ENCODE measurements at places on chromosomes 1 and 21.

DNA sequence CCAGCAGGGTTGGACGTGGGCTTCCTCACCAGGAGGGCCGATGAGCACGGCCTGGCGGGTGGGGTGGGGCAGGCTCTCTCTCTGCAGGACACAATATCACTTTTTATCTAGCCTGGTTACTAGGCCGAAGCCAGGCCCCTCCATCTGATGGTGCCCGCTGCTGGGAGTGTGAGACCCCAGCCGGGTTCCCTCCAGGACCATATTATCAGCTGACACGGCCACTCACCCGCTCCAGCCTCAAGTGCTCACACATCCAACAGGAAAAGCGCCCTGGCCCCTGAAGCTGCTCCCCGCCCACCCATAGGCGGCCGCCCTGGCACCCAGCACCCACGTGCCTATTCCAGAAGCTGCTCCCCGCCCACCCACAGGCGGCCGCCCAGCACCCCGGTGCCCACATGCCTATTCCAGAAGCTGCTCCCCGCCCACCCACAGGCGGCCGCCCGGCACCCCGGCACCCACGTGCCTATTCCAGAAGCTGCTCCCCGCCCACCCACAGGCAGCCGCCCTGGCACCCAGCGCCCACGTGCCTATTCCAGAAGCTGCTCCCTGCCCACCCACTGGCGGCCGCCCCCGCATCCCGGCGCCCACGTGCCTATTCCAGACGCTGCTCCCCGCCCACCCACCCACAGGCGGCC is 5.0 kb downstream of the SLC19A1 start:
- no peak for DNase-seq

- DNase-seq = no peak
Measured at GRCh38 chr1:112322983-112323678, 72.9 kb upstream of the CTTNBP2NL start.

DNA sequence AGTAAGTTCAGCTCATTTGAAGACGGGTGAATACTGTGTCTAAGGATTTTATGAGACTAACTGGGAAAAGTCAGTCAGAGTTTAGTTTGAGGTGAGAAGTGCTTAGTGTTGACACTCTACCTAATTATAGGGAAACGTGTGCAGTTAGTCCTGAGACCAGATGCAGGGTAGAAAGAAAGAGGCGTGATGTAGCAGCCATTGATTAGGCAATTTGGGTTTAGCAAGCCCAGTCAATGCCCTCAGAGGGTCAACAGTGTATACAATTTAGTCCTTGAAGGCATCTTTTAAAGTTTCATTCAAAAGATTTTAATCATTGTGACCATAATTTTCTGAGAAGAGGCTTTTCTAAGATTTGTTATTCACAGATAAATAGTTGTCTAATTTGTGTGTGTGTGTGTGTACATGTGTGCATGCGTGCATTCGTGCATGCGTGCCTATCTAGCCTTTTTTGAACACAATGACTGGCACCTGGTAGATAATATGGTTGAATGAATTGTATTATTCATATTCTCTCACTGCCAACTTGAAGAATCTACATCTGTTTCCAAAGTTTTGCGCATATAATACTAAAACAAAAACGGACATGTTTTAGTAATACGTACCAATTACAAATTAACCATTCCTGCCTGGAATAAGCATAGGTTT is 332.9 kb downstream of the SRGAP2C start:
- no peak for DNase-seq

DNA sequence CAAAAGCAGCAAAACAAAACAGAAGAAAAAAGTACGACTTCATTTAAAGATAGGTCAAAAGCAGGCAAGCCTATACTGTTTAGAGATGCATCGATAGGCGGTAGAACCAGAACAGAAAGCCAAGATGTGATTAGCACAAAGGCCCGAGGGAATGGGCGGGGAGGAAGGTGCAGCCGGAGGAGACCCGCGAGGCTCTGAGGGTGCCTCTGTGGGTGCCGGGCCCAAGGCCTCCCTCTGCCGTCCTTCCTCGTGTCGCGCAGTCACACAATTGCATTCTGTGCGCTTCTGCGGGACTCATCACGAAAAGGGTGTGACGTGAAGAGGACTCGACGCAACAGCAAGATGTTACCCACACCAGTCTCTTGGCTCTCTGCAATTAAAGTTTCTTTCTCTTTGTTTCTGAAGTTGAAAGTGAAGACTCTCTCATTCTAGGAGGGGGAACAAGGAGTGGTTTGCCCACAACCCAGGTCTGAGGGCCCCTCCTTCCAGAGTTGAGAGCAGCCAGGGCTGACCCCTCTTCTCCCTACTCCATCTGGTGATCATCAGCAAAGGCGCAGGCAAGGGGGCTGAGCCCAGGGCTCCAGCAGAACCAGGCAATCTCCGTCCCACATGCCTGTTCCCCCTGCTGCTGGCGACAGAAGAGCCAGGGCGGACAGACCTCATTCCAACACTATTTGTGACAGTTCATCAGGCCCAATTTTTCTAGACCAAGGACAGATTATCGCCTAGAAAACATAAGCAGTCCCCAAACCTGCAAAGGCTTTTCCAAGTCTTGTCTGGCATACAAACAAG is 41.0 kb downstream of the NPHP4 start:
- DNase-seq = no peak

DNA sequence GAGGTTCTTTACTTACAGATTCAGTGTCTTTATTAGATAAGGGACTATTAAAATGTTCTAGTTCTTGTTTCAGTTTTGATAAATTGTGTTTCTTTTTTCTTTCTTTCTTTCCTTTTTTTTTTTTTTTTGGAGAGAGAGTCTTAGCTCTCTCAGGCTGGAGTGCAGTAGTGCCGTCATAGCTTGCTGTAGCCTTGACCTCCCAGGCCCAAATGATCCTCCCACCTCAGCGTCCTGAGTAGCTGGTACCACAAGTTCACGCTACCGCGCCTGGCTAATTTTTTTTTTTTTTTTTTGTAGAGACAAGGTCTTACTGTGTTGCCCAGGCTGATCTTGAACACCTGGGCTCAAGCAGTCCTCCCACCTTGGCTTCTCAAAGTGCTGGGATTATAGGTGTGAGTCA is 76.6 kb downstream of the TMEM200B start:
- DNase-seq = no peak

DNA sequence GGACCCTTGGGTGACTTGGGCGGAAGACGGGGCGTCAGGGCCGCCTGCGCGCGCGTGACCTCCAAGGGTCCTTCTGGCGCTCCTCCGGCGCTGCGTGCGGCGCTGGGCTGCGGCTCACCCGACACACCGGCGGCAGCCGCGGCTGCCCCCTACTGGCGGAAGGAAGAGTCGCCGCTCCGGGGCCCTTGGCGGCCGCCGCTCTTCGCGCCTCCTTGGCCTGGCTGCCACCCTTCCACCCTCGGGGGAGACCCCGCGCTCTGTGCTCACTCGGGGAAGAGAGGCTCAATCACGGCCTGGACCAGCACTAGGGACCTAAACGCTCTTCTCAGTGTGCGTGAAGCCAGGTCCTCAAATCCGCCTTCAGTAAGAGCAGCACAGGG is 89.7 kb downstream of the DMRTA2 start:
- DNase-seq = no peak

GRCh38 chr1:214014730-214015129 is 27.0 kb downstream of the PROX1 start:
- no peak for DNase-seq

GRCh38 chr1:214155987-214156625 is 124.9 kb upstream of the SMYD2 start:
- no peak for DNase-seq

DNA sequence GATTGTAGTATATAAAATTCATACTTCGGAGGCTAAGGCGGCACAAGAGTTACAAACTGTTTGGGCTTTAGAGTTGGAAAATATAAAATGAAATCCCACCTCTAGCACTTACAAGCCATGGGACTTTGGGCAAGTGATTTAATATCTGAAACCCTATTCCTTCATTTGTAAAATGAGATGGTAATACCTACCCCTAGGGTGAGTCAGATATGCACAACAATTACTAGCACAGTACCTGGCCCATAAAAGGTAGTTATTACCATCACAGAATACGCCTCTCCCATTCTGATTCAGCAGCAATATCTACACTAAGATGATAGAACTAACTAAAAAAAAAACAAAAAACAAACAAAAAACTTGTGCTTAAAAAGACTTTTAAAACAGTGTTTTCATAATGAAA is 3.5 kb downstream of the KLHL12 start:
- DNase-seq = no peak

DNA sequence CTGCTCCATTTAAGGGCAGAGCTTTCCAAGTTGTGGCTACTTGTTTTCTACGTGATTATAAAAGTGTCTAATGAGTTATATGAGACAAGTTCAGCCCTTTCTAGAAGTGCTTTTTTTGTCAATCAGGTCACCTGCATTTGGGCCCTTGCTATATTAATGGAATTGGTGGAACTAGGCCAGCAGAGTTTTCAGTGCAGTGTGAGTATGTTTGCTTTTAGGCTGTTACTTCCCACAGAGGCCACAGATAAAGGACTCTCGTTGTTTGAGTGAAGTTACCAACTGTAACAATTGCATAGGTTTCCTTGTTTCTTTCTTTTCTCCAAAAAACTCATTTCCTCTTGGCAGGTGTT is 10.9 kb downstream of the SMAP2 start:
- no peak for DNase-seq

- DNase-seq = no peak
Measured at GRCh38 chr1:115642168-115643072, 650 bp downstream of the VANGL1 start.

GRCh38 chr1:58539553-58539952 is 7.0 kb downstream of the OMA1 start:
- DNase-seq = no peak

GRCh38 chr1:111965781-111966443 is 23.6 kb downstream of the KCND3 start:
- DNase-seq = no peak

- DNase-seq = no peak
Measured at GRCh38 chr1:53586765-53587164, 127.6 kb downstream of the DMRTB1 start.

GRCh38 chr1:10745383-10745782 is 51.1 kb downstream of the CASZ1 start:
- no peak for DNase-seq

DNA sequence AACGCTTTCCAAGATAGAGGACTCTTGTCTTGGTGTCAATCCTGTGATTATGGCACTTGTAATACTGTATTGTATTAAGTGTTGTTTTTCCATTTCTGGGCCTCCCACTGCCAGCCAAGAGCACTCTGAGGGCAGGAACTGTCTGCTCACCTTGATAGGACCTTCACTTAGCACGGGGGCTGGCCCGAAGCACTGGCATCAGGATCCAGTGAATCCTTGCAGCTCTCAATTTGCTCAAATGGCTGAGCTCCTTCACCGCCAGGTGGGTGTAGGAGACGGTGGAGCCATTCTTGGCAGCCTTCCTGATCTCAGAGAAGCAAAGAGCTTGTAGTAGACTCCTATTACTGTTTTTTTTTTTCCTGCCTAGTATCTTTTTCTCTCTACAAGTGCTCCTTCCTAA is 17.7 kb downstream of the MECR start:
- no peak for DNase-seq

DNA sequence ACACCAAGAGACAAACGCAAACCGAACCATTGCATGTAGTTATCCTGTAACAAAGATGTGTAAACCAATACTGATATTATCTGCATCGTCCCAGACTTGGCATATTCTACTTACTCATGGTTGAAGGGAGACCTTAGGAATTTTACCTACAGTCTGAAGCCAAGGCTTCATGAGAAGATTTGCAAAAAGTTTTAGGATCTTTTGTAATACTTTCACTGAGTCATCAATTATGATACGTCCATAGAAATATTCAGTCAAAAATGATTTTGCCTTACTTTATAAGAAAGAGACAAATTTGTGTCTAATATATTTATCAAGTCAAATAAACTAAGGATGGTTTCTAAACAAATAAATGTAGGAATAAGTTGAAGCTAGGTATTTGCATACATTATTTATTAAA is 1176.1 kb upstream of the ADGRL2 start:
- no peak for DNase-seq

DNA sequence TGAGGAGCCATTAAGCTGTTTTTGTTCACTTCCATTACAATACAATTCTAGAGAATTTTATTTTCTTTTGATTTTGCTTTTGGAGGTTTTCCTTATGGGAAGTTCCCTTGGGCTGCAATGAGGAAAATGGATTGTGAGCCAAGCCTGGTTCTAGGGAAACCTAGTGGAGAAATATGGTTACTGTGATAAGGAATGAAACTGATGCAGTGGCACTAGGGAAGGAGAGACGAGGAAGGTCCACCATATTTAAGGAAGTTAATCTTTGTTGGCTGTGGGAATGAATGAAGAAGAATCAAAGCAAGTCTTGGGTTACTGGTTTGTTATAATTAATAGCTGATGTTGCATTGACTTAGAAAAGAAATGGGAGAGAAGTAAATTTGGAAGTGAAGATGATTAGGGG is 28.4 kb downstream of the CHML start:
- DNase-seq = no peak

- DNase-seq = no peak
Measured at GRCh38 chr1:49085079-49085478, 308.4 kb upstream of the BEND5 start.

DNA sequence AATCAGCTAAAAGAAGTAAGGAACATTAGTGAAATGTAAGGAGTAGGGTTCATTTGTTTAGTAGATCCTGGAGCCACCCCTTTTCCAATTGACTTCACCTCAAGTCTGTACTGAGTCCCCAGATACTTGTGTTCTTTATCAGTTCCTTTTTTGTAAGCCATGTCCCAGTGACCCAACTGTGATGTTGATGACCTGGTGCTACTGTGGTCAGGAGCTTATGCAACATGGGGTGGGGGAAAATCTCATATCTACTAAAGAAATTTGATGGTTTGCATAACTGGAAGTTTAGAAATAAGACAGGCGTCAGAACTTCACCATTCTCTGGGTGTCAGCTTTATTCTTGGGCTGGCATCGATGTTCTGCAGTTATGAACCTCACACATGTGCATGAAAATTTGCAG is 120.5 kb downstream of the LRRC7 start:
- no peak for DNase-seq

DNA sequence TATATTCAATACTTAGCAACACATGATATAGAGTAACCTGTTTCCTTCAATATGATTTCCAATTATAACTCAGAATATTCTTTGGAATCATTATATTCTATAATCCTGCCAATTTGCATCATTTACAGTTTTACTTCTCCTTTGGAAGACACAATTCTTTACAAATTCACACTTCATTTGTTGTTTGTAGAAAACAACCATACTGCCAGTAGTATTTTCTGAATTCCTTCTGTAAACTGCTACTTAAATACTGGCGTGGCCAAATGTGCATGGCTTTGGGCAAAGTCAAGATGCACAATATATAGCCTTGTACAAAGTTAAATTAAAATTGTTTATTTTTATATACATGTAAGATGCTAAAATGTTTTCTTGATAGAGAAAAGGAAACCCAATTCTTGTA is 687.1 kb upstream of the NEGR1 start:
- no peak for DNase-seq

DNA sequence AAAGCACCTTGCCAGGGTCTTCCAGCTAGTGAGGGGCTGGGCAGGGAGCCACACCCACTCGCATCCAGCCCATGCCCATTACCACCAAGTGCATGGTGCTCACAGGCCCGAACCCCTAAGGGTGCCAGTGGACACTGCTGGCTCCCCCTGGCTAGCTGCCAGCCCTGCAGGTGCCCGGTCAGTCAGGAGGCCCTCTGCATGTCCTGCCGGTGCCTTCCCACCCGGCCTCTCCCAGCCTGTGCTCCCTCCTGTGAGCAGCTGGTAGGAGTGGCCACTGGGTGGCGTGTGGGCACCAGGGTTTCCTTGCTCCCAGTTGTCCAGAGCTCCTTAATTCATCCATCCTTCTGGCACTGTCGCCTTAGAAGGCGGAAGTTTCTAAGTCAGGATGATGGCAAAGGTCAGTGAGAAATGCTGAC is 33.4 kb downstream of the QSOX1 start:
- no peak for DNase-seq

GRCh38 chr1:200699871-200700270 is 30.2 kb upstream of the DDX59 start:
- no peak for DNase-seq

- no peak for DNase-seq
Measured at GRCh38 chr1:28180306-28181305, 4.1 kb upstream of the PTAFR start.
